ENCODE measurements at places on chromosomes 13 and 19. TPM values are rescaled to one million over a fixed set of nuclear protein-coding genes. Genes with fewer than 3 reads are reported as not detected.
A peak's percentile ranks its signal among the peaks of the same experiment; 100 is the strongest.

DNA sequence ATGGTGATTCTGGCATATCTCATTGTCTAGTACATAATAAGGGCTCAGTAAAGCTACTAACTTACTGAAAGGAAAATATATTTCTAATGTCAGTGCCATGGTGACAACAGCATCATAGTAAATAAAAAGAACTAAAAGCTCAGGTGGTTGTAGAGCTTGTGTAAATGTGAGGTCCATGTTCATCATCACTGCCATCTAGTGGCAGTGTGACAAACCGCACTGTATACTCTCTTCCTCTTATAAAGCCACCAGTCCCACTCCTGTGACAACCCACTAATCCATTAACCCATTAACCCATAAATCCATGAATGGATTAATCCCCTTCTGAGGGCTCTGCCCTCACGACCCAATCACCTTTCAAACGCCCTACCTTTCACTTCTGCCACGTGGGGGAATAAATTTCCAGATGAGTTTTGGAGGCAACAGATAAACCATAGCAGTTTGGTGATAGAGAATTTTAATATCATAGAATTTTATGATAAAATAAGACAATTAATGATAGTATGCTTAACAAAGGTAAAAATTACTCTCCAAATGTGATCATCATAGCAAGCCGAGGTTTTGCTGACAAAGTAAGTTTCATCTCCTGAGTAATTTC, 160.4 kb upstream of the SGCG start:
- DNase-seq: peak; percentile 61
- no peaks in the 10 kb centered on the region for H3K4me1 ChIP-seq
- no peaks in the 10 kb centered on the region for H3K36me3 ChIP-seq
- no peak overlapping the region for H3K27ac ChIP-seq
- no peak overlapping the region for H3K4me3 ChIP-seq

- DNase-seq: peak; percentile 48
- peaks cover 24% of the 10 kb centered on the region for H3K36me3 ChIP-seq
- no peaks in the 10 kb centered on the region for H3K27me3 ChIP-seq
These were observed at the start of gene STK24 for GRCh38 chr13:98576963-98577835. Gene STK24 (minus strand): TSS chr13:98577107. CDS start chr13:98576786, 321 bp downstream.

DNA sequence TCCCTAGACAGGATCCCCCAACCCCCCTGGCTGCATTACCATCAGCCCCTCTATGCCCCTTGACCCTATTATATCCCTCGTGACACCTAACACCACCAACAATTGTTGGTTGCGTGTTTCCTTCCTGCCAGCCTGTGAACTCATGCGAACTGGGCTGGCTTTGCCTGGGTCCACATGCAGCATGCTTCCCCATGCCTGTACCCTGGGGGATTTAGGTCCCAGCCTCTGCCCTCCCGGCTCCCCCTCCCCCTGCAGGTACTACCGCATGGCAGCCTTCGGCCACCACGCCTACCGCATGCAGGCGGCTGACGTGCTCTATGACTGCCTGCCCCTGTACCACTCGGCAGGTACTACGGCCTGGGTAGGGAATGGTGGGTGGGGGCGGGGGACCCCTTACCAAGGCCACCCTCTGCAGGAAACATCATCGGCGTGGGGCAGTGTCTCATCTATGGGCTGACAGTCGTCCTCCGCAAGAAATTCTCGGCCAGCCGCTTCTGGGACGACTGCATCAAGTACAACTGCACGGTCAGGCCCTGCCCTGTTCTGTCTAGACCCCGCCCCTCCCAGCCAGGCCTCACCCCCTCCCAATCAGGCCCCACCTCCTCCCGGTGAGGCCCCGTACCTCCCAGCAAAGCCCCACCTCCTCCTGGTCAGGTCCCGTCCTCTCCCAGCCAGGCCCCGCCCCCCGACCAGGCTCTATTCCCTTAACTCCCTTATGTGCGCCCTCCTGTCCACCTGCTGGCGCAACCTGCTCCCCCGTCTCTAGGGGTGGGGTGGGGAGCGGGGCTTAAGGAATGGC, 18.5 kb downstream of the SLC27A1 start:
- no peaks in the 10 kb centered on the region for H3K27me3 ChIP-seq
- peak overlapping the region; percentile 73 for H3K4me3 ChIP-seq
- no peaks in the 10 kb centered on the region for H3K36me3 ChIP-seq
- H3K4me1 ChIP-seq: peaks cover 35% of the 10 kb centered on the region

- no peak for DNase-seq
- H3K4me3 ChIP-seq: no peak overlapping the region
- no peaks in the 10 kb centered on the region for H3K27me3 ChIP-seq
- H3K4me1 ChIP-seq: no peaks in the 10 kb centered on the region
- H3K36me3 ChIP-seq: no peaks in the 10 kb centered on the region
- no peak overlapping the region for H3K27ac ChIP-seq
These were observed 1160.6 kb downstream of the PCDH9 start for GRCh38 chr13:66069570-66069969.

The PRTN3 gene
- not detected for total RNA-seq

The ZNF414 gene
- total RNA-seq: 21.6 TPM

The CEACAM20 gene
- not detected for total RNA-seq

- peaks cover 19% of the 10 kb centered on the region for H3K4me1 ChIP-seq
- no peaks in the 10 kb centered on the region for H3K36me3 ChIP-seq
- H3K27me3 ChIP-seq: peaks cover 1% of the 10 kb centered on the region
- no peak overlapping the region for H3K27ac ChIP-seq
These were observed 44.1 kb downstream of the CCNE1 start for GRCh38 chr19:29855741-29856500.

The FAM216B gene
- total RNA-seq: not detected

GRCh38 chr13:74230984-74231501, 96.8 kb upstream of the KLF12 start:
- peaks cover 45% of the 10 kb centered on the region for H3K4me1 ChIP-seq
- H3K4me3 ChIP-seq: peak overlapping the region; percentile 75
- DNase-seq: peak; percentile 28

GRCh38 chr19:45097776-45098520, 5.0 kb downstream of the PPP1R37 start:
- no peak for DNase-seq
- H3K4me3 ChIP-seq: no peak overlapping the region
- peak overlapping the region; percentile 40 for H3K27ac ChIP-seq
- peaks cover 61% of the 10 kb centered on the region for H3K4me1 ChIP-seq

The REEP6 gene
- 2.4 TPM for total RNA-seq

The CBY2 gene
- total RNA-seq: not detected

The AMH gene
- 4.5 TPM for total RNA-seq

DNA sequence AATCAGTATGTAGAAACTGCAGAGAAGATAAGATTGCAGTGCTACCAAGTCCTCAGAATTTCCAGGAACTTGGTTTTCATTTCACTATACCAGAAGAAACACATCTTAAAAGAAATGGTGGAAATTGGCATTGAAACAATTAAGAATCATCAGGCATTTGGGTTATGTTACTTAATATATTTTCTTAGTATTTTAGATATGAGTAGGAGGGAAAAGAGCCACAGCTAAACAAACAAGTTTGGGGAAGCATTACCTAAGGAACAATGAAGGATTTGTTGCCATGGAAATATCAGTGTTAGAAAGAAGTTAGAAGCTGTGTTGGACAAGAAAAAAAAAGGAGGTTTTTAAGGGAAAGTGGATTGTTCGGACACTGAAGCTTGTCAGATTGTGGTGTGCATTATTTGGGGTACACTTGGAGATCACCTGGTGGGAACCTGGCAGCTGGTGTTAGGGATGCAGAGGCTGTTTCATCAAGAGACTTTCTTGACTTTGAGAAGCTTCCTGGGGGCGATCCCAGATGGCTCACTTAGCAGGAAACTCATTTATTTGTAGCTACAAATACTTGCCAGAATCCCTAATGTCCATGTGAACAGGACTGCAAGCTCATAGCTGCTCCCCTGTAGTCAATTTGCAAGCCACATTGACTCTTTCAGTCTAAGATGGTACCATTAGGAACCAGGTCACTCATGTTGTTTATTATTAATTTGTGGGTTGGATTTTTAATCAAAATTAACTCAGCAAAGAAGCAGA, 246.7 kb downstream of the RFC3 start:
- no peak overlapping the region for H3K27ac ChIP-seq
- H3K4me1 ChIP-seq: no peaks in the 10 kb centered on the region
- no peak overlapping the region for H3K4me3 ChIP-seq

- H3K27me3 ChIP-seq: peaks cover 5% of the 10 kb centered on the region
- no peak overlapping the region for H3K4me3 ChIP-seq
- no peaks in the 10 kb centered on the region for H3K4me1 ChIP-seq
- no peak overlapping the region for H3K27ac ChIP-seq
These were observed 33.1 kb downstream of the PCDH8 start for GRCh38 chr13:52815330-52815729.

- peaks cover 22% of the 10 kb centered on the region for H3K4me1 ChIP-seq
- no peak overlapping the region for H3K27ac ChIP-seq
- DNase-seq: no peak
- no peaks in the 10 kb centered on the region for H3K27me3 ChIP-seq
- no peak overlapping the region for H3K4me3 ChIP-seq
- no peaks in the 10 kb centered on the region for H3K36me3 ChIP-seq
These were observed 21.0 kb upstream of the LRCH1 start for GRCh38 chr13:46531953-46532352.

The IGFL1 gene
- total RNA-seq: not detected

- H3K27ac ChIP-seq: peak overlapping the region; percentile 65
- no peak overlapping the region for H3K4me3 ChIP-seq
- peaks cover 47% of the 10 kb centered on the region for H3K36me3 ChIP-seq
- no peaks in the 10 kb centered on the region for H3K27me3 ChIP-seq
These were observed 6.2 kb downstream of the PPP1R15A start for GRCh38 chr19:48878196-48879024.
